ENCODE measurements at places on chromosomes 2 and 18. TPM values are rescaled to one million over a fixed set of nuclear protein-coding genes. Genes with fewer than 3 reads are reported as not detected.

- no peak for DNase-seq
Observed at GRCh38 chr18:77079954-77080682, 52.5 kb downstream of the MBP start.

- no peak for DNase-seq
Observed at GRCh38 chr2:76613330-76613729, 902.6 kb upstream of the GCFC2 start.

GRCh38 chr2:118431165-118431517 is 342.9 kb downstream of the INSIG2 start:
- peak; percentile 31 for DNase-seq

Gene GRB14
- not detected for total RNA-seq

GRCh38 chr2:119823734-119824334 is 64.1 kb downstream of the PTPN4 start:
- peak; percentile 35 for DNase-seq

DNA sequence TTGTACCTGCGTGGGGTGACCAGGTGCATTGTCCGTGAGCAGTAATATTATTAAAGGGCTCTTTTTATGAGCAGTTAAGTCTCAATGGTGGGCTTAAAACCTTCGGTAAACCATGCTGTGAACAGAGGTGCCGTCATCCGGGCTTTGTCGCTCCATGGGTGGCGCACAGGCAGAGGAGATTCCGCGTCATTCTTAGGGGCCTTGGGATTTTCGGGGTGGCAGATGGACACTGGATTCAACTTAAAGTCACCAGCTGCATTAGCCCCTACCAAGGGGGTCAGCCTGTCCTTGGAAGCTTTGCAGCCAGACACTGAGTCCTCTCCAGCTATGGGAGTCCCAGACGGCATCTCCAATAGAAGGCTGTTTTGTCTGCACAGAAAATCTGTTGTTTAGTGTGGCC is 107.7 kb downstream of the NFATC1 start:
- no peak for DNase-seq

- peak; percentile 64 for DNase-seq
Observed at GRCh38 chr2:229071292-229071976, 199.7 kb downstream of the PID1 start.

DNA sequence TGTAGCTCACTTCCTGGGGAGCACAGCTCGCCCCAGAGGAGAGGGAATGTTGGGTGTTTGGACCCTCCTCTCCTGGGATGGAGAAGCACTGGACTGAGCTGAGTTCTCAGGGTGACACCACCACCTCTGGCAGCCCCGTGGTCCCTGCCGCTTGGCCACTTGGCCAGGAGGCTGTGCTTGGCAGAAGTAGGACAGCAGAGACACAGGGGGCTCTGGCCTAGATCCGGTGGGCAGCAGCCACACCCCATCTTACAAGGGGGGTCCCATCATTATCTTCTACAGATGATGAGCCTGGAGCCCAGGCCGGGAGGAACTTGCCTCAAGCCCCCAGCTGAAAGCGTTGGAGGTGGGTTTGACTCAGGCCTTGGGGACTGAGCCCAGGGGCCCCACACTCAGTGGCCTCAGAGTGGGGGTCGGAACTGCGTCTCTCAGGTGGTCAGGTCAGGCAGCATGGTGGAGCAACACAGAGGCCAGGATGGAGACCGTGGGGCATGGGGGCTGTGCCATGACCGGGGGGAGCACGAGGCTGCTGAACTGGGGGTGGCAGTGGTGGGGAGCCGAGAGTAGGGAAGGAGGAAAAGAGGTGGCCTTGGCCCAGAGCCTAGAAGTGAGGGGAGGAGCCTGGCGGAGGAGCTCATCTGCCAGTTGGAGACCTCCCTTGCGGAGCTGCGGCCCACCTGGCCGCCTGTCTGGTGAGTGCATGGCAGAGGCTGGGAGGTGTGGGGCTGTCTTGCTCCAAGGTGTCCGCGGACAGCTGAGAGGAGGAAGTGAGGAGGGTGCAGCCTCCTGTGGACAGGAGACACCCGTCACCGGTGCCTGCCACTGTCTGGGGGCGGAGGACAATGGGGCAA is 63.6 kb upstream of the HDAC4 start:
- DNase-seq = no peak

DNA sequence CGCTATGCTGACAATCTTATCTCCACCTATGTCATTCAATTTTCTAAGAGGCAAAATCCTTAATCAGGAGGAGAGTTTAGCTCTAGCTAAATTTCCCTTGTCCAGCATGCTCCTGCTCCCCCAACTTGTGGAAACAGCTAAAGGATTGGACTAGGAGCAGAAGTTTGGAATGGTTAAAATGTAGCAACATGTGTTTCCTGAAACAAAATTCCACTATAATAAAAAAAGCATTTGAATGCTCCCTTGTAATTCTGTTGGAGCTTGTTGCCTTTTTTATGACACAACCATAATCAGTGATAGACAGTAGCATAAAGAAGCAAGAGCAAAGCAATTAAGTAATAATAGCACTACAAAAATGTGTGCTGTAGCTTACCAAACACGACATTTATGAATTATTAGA is 6.9 kb downstream of the ACTR3 start:
- DNase-seq = no peak

DNA sequence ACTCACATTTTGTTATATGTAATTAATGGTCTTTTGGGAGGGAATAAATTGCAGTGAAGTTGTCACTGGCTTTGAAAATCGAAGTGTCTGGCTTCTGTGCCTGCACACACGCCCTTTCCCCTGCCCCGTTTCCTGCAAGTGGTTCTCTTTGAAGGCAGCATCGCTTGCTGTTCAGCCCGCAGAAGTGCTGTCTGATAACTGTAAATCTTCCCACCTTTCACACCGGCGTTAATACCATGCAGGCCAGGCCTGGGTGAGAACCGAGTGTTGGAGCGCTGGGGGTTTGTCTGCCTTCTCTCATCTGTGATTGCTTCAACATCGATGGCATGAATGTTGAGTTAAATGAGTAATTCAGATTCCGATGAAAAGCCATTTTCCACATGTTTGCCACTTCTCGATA is 37.9 kb upstream of the RPL31 start:
- DNase-seq = no peak

DNA sequence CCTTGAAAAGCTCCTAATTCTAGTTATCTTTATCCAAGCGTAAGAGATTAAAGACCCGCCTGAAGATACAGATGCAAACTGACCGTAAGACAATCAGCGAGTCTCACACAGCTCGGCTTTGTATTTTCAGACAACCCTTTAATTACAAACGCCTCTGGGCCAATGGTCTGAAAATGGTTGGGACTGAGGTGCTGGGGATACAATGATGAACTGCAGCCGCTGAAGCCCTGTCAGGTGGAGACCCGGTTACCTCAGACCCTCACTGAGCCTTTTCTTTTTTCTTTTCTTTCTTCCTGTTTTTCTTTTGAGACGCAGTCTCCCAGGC is 715 bp upstream of the CFAP36 start:
- DNase-seq = peak; percentile 24

DNA sequence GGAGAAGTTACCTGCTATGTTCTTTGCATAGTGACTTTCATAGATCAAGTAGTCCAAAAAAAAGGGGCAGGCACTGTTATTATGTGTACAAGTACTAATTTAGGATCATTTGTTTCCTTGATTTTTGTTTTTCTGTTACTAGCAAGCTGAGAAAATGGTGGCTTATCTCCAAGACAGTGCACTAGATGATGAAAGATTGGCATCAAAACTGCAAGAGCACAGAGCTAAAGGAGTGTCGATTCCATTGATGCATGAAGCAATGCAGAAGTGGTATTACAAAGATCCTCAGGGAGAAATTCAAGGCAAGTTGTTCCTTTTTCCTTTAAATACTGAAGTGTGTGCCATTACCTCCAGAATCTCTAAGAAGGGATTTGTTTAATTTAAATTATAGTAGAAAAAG is 19.6 kb upstream of the KCNJ13 start:
- no peak for DNase-seq

DNA sequence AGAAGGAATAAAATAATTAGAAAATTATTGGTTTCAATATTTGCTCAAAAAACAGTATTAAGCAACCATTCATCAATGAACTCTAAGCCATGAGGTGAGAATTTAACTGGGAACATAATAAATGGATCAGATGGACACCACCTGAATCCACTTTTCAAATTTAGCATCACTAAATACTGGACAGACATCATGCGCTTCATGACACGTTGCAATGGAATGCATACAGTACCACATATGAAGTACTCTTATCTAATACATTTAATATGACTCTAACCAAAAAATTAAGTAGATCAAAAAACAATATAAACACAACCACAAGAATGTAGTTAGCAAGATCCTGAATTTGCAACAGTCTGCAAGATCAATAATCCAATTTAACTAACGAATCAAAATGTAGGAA is 76.6 kb downstream of the COBLL1 start:
- no peak for DNase-seq

GRCh38 chr2:195537811-195538210 is 119.2 kb upstream of the SLC39A10 start:
- DNase-seq = no peak

Gene LHCGR
- total RNA-seq = not detected

DNA sequence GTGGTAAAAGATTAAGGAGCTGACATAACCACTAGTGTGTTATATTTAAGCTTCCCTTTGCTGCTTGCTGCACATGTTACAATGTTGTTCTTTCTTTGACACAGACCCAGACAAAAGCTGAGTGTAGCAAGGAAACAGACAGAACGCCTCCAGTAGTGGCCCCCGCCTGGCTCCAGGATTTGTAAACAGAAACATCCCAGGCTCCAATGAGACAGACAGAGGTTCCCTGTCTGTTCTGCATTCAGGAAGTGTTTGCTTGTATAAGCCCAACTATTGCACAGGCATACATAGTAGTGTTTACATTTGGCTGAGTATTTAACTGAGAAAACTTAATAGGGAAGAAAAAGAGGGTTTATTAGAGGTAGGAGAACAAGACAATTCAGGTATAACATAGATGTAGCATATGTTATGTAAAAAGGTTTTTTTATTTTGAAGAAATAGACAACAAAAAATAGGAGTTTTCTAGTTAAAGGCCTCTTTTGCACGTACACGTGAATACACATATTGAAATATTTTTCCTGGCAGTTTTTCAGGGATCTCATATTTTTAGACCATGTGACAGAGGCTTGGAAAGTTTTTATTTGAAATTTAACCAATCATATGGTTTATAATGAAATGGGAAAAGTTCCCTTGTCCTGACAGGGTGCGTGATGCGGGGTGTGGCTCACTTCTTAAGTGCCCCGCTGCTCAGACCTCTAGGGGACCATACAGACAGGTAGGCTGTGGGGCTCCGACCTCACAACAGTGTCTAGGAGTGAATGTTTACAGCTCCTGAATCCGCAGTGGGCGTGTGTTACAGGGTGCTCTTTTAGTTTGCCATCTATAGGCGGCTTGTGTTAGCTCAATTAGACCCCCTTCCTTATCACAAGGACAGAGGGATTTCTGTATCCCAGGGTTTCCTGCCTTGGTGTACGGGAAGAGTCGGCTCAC is 118.4 kb downstream of the BMPR2 start:
- peak; percentile 9 for DNase-seq

GRCh38 chr18:49193897-49194296 is 243.1 kb upstream of the SMAD7 start:
- DNase-seq = no peak

GRCh38 chr18:12703096-12703567 is 290 bp downstream of the PSMG2 start:
- no peak for DNase-seq

Gene UGT1A9
- not detected for total RNA-seq

GRCh38 chr2:74576863-74577229 is 22.3 kb downstream of the DOK1 start:
- peak; percentile 75 for DNase-seq

Gene PRSS56
- not detected for total RNA-seq

DNA sequence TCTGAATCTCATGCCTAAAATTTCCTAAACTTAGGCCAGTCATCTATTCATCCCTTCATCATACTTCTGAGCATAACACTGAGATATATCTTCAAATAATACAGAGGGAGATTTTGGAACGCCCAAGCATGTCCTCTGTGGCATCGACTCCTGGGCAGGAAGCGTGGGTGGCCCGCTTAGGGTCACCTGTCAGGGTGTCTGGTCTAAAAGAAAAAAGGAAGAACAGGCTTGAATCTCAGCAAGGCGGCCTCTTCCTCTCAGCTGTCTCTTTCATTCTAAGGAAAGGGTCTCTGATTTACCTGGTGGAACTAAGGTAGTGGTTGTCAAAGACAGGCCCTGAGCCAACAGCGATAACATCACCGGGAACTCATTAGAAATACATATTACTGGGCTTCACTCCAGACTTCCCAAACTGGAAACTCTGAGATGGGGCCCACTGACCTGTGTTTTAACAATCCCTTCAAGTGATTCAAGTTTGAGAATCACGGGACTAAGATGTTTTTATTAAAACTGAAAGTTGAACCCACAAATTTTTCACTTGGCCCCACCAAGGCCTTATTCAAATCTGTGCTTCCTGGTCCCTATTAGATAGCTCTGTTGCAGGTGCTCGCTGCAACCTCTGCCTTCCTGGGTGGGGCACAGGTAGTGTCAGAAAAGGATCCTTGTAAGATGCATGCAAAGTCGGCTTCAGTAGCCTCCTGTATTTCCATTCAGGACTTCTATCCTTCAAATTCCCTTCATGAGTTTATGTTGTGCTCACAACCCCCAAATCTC is 162.3 kb upstream of the CCDC68 start:
- no peak for DNase-seq

Gene SIX3
- total RNA-seq = not detected

Gene SP140L
- total RNA-seq = 9.0 TPM

Gene SAG
- total RNA-seq = 0.12 TPM

DNA sequence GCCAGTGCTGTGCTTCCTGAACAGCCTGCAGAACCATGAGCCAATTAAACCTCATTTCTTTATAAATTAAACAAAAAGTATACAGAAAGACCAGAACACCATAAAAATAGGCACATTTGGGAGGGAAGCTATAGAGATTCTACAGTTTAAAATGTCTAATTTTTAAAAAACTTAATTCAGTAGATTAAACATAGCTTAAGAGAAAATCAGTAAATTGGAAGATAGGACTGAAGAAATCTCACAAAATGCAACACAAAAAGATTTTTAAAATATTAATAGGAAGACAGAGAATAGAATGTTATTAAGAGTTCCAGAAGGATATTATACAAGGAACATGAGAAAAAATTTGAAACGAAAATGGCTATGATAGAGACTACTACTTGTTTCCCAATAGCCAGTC is 90.5 kb upstream of the SPTBN1 start:
- no peak for DNase-seq

GRCh38 chr2:218788529-218789255 is 6.7 kb downstream of the CYP27A1 start:
- no peak for DNase-seq

- no peak for DNase-seq
Observed at GRCh38 chr2:237977380-237977779, 10.6 kb downstream of the UBE2F start.

Gene MREG
- 5.7 TPM for total RNA-seq

Gene TTC32
- total RNA-seq = 18.0 TPM

DNA sequence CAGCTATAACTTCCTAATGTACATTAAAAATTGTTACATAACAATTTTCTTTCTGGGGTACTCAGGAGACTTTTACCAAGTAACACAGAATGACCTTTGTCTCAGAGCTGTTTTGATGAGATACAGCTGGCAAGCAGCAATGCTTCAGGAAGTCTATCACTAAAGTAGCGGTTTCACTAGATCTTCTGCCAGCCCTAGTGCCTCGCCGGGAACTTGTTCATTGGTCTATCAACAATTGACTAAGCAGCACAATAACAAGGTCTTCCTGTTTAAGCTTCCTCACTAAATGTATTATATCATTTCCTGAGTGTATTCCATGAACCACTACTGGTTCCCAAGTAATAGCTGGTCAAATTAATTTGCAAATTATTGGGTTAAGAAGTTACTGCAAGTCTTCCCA is 69.2 kb downstream of the TRIP12 start:
- peak; percentile 35 for DNase-seq

Gene ASPRV1
- 0.68 TPM for total RNA-seq
